Activated naive CD4-positive, alpha-beta T cell (primary cell): ENCODE measurements at places on chromosomes 12 and 14.

DNA sequence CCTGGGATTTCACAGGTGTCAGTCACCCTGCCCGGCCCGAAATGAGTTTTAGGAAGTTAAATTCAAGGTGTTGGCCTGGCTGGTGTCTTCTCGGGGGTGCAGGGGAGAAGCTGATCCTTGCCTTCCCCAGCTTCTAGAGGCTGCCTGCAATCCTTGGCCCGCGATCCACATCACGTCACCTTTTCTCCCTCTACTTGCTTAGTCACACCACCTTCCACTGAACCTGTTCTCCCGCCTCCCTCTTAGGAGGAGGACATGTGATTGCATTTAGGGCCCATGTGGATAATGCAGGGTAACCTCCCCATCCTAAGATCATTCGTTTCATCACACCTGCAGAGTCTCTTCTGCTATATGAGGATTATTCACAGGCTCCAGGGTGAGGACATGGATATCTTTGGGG lies 25.4 kb upstream of the ATXN2 start:
- no peak for DNase-seq

DNA sequence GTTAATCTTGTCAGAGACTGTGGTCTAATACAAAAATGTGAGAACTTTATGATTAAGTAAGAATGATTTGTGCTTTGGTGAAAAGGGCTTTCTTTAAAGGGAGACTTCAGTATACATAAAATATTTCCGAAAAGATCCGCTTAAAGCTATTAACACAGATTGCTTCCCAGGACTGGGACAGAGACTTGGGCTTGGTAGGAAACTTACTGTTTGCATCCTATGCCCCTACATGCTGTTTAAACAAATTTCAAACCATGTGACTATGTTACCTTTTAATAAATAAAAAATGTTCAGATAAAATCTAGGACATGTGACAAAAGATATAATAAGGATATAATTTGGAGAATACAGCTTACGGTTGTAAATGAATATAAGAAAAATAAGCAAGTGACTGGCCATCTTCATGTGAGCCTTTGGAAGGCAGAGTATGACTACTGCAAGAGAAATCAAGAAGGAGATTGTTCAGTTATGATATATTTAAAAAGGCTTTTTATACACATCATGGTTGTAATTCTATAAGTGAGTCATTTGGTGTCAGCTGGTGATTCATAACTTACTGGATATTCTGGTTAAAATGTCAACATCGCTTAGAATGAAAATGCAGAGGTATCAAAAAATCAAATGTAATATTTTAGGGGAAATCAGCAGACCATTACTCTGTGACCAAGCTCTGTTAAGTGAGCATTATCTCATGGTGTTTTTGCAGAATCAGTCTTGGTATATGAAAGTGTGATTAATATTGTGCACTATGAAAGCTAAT lies 234.7 kb upstream of the E2F7 start:
- no peak for DNase-seq

- no peak for DNase-seq
Observed at GRCh38 chr12:50612882-50613281, 108.1 kb downstream of the DIP2B start.

GRCh38 chr12:104448451-104448850 lies 8.3 kb upstream of the CHST11 start:
- DNase-seq = no peak

DNA sequence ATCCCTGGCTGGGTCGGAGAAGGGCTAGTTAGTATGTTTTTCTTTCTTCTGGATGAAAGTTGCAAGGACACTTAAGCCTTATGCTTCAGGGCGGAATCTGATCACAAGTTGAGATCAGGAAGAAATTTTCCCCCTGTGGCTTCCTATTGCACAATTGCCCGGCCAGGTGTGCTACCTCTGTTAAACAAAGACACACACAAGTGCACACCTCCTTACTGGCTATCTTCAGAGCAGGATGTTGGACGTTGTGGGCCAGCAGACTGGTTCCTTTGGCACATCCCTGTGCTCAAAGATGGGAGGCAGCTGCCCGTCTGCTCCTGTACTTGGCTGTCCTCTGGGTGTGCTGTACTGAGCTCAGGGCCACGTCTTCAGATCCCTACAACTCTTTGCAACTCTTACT lies 19.1 kb downstream of the ETV6 start:
- no peak for DNase-seq

DNA sequence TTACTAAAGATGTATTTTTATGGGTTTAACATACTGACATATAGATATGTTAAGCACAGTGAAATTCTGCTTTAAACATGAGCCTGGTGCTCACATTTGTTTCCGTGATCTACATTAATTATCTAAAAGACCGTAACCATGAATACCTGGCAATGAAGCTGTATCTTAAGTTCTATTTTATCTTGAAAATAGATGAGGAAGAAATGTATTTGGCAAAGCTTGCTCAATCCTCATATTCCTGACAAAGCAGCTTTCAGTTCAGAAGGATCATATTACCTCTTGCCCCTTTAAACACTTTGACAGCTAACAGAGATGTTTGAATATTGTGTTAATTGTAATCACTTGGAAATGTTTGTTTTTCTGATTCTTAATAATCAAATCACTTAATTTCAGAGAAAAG lies 9.8 kb downstream of the EPYC start:
- DNase-seq = no peak

DNA sequence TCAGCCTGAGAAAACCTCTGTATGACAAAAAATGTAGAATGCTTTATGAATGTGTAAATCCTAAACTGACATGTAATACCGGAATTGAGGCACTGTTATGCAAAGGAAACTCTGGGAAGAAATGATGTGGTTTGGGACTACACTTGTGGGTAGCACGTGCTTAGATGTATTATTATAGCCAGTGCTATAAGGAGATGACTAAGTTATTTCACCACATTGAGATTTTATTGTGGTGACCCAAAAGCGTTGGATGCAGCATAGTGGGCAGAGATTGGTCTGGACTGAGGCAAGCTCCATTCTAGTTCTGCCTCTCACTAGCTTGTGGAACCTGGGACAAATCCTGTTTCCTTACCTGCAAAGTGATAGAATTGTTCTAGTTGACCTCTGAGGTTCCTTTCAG lies 172.2 kb downstream of the SNAPC1 start:
- no peak for DNase-seq

GRCh38 chr12:55718624-55719275 lies 1.4 kb upstream of the RDH5 start:
- DNase-seq = no peak

DNA sequence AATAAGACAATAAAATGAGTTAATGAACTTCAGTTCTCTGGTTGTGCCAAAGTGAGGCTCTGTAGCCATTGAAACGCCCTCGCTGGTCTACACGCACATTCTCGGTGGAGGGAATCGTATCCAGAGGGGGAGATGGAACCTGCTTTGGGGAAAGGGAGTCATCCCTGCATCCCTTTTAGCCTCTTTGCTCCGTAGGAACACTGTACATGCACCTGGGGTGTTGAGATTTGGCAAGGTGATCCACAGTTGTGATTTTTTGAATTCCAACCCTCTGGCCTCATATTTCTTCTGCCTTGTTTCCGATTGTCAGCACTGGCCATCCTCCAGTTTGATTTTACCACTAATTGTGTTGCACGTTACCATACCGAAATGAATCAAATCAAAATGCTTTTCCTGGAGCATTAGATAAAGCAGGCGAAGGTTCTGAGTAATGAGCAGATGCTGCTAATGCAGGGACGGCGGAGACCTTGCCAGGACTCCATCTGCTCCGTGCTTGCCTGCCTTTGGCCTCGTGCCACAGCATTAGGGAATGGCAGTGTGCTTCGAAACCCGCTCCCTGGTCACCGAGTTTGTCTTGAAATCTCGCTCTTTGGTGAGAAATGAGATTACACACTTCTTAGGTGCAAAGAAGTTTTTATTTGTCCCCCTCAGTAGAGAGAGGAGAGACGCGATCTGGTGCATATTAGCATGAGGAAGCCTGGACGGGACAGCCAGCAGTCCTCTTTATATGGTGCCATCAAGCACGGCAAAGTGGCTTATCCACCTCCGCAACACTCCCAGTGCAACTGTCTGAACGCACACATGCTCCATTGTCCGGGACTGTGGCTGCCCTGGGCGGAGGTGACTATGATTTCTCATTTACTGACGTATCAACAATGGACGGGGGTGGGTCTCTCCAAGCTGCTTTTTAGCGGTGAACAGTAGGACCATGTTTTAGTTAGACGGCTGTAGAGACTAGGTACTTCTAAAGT lies 59.1 kb downstream of the FBXW8 start:
- no peak for DNase-seq

DNA sequence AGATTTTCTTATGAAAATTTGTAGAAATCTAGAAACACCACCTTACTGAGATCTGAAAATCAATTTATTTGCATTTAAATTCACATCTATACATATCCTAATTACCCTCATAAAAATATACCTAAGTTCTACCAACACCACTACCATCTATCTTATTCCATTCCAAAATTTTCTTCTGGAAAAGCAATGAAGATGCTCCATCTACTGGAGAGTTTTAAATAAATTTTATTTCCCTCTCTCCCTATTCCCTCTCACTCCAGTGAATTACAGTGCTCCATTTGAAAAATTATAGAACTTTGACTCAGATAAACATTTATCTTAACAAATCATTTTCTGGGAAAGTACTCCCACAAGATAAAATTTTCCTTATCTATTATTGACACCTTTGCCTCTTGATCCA lies 2.3 kb upstream of the C14orf39 start:
- no peak for DNase-seq

DNA sequence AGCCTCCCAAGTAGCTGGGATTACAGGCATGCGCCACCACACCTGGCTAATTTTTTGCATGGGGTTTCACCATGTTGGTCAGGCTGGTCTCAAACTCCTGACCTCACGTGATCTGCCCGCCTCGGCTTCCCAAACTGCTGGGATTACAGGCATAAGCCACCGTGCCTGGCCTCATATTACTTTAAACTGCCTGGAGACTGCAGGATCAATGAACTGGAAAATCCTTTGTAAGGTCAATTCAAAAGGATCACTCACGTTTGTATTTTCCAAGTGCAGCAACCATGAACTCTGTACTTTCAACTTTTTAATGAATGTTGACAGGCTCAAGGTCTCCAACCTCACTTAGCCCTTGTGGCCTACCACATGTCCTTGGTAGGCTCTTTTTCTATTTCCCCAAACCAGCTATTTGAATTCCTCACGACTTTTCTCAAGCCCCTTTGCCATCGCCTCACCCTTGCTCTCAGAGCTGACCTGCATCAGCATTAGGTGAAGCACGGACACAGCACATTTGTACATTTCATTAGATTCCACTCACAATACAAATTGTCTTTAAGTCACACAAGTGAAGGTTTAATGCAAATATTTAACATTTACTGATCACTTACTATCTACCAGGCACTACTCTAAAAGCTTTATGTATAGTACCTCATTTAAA lies 42.2 kb upstream of the GCH1 start:
- no peak for DNase-seq

GRCh38 chr12:86117711-86118110 lies 138.5 kb downstream of the MGAT4C start:
- DNase-seq = no peak

- no peak for DNase-seq
Observed at GRCh38 chr12:49154221-49154620, 23.0 kb upstream of the TUBA1B start.

DNA sequence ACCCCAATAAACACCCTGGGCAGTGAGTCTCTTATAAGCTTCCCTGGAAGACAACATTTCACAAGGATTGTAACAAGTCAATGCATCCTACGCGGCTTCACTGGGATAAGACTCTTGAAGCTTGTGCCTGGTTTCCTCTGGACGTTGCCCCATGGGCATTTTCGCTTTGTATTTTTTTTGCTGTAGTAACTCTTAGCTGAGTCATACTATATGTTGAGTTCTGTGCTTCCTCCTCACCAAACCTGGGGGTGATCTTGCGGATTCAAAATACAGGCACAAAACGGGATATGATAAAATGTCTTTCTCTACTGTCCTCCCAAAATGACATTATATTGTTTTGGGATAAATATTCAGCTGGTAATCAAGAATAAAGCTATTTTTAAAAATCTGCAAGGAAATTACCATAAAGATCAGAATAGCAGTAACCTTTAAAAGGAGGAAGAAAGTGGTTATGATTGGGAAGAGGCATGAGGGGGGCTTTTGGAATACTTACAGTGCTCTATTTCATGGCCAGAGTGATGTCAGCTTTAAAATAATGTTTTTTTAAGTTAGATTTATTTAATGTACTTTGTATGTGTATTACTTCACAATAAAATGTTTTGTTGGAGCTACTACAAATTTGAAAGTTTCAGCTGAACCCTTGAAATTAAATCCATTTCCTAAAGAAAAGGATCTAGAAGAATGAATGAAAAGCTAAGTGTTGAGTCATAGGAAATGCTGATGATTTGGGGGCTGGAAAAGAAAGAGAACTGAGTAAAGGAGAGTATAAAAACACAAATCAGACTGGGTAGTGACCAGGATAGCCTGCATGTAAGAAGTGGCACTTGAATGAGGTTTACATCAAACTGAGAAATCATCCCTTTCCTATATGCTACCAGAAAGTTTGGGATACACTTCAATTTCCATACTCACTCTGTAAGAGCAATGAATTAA lies 14.7 kb downstream of the BTBD7 start:
- DNase-seq = no peak

DNA sequence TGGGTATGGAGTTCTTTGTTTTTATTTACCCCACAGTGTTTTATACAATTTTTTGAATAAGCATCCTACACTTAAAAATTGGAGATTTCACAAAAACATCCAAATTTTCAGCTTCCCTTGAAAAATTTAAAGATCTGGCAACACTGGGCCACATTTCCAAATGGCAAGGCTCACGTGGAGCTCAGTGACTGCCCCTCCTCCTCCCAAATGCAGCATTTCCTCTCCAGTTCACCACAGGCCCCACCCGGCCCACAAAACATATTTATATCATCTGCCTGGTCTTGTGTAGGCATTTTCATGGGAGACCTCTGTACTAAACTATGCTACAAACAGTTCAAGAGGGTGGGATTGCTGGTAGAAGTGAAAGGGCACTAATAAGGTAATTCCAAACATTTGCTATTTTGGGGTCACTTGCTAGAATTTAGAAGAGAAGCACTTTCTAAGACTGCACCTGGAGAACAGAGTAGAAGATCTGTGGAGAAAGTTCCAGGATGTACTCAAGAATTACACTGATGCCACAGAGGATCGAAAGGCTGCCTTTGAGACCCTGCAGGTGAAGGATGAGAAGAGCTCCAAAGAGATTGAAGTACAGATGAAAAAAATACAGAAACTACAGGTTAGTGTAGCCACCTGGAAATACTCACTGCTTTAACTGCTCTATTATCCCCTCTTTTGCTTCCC lies 7.3 kb downstream of the FKBP11 start:
- no peak for DNase-seq

- no peak for DNase-seq
Observed at GRCh38 chr12:69466867-69467266, 3.3 kb upstream of the FRS2 start.

DNA sequence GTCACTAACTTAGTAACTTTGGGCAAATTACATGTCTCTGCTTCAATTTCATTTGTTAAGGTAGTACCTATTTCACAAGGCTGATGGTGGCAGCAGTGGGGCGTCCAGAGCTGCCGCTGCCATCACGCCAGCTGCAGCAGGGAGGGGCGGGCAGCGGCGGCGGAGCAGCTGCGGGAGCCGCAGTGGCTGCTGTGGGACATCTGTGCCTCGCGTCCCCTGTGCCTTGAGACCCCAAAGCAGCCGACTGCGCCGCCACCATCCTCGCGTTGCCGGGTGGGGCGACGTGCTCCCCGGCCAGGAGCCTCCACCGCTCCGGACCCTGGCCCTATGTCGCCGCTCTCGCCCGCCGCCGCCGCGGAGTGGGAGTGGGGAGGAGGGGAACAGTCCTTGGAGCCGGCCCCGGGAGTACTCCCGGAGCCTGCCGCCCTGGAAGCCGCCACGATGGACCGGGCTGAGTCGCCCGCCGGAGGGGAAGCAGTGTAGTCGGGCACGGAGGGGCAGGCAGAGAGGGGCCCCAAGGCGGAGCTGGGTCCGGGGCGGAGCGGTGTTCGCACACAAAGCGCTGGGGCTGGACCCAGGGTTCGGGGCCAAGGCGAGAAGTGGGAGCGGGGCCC lies 51.4 kb downstream of the A2M start:
- DNase-seq = peak; percentile 54
